ENCODE measurements at places on chromosomes 7 and 10.
A peak's percentile ranks its signal among the peaks of the same experiment; 100 is the strongest.

GRCh38 chr7:93938293-93938692, 16.8 kb downstream of the GNG11 start:
- DNase-seq, result no peak

- DNase-seq, result no peak
These were observed 211.8 kb downstream of the ELMO1 start for GRCh38 chr7:37236906-37237305.

- DNase-seq, result peak; percentile 29
These were observed 139.4 kb downstream of the EPC1 start for GRCh38 chr10:32207544-32207943.

DNA sequence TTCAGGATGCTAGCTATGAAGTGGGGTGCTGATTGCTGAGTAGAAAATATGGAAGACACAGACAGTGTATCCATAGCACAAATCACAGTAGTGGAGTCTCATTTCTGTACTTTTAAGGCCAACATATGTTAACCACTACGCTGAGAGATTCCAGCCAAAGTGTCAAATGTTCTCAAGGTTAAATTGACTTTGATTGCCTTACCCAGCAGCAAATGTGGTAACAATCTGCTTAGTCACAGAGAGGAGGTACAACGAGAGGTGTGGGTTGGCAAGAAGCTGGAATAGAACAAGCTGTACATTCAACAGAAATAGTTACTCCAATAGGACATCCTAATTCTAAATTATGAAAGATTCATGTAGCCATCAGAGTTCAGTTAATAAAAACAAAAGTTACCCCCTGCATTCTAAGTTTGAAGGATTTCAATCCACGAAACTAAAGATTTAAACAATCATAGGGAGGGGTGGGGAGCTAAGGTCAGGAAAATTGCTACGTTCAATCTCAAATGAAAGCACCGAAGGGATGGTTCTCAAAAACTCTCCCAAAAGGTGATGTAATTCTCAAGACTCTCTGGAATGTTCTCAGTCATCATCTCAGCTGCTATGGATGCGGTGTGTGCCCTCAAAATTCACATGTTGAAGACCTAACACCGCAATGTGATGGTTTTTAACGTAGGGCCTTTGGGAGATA, 137.0 kb downstream of the ETV1 start:
- DNase-seq, result no peak

All from COLO829 (cell line).